ENCODE measurements at places on chromosomes 3 and 15.
A peak's percentile ranks its signal among the peaks of the same experiment; 100 is the strongest.

GRCh38 chr3:31755926-31756658, 223.4 kb downstream of the STT3B start:
- no peak for DNase-seq

DNA sequence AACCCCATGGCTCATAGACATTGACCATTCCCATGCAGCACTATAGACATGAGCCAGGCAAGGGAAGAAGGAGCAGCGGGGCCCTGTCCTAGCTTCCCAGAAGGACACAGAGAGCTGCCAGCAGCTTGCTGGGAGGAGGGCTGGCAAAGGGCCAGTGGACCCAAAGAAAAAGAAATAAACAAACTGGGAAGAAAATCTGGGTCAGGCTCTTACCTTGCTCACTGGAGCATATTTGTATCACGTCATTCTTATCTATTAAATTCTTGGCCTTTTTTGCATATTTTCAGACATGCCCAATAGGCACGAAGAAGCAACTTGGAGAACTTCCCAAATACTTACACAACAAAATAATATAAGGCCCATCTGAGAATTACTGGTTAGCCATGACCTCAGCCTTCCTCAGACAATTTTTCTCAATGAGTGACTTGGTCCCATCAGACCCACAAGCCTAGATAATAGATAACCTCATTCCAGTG, 28.4 kb downstream of the RASGRP1 start:
- DNase-seq: no peak

GRCh38 chr15:61050844-61051568, 178.1 kb downstream of the RORA start:
- peak; percentile 14 for DNase-seq

GRCh38 chr3:132231633-132232032, 85.6 kb upstream of the ACP3 start:
- no peak for DNase-seq

- DNase-seq: no peak
Measured at GRCh38 chr15:93610944-93611343, 521.9 kb upstream of the RGMA start.

- DNase-seq: no peak
Measured at GRCh38 chr3:134757549-134758069, 37.5 kb upstream of the EPHB1 start.

All from H54 (cell line).